ENCODE measurements at places on chromosomes 1 and 21. TPM values are rescaled to one million over a fixed set of nuclear protein-coding genes. Genes with fewer than 3 reads are reported as not detected.

DNA sequence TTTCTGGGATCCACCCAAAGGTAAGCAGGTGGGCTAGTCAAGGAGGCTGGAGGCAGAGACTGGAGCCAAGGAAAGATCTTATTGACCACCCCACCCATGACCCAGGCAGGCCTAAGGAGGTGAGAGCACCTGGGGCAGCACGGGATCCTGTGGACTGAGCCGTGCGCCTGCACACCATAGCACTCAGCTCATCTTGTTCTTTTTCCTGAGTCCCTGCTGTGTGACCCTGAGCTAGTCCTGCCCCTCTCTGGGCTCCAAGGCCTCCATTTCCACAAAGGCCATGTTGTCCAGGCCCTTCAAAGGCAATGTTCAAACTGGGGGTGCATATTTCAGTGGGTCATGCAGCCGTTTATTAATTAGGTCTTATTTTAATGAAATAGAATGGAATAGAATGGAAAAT is 7.2 kb downstream of the FAM131C start:
- DNase-seq, result no peak

GRCh38 chr1:162916407-162916806 is 55.4 kb upstream of the CCDC190 start:
- DNase-seq, result no peak

C4BPA gene
- total RNA-seq, result not detected

ZNF124 gene
- 7.3 TPM for total RNA-seq

DNAJC28 gene
- 6.7 TPM for total RNA-seq
